ENCODE measurements at places on chromosomes 11 and 22.
A peak's percentile ranks its signal among the peaks of the same experiment; 100 is the strongest.

DNA sequence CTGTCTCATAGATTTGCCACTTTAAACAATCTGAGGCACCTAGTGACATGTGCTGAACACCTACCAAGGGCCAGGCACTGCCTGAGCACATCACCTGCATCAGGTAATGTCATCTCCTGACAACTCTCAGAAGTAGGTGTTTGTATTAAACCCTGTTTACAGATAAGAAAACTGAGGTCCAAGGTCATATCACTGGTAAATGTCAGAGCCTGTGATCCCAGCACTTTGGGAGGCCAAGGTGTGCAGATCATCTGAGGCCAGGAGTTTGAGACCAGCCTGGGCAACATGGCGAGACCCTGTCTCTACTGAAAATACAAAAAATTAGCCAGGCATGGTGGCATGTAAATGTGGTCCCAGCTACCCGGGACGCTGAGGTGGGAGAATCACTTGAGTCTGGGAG is 39.1 kb upstream of the ACCSL start:
- DNase-seq: no peak

DNA sequence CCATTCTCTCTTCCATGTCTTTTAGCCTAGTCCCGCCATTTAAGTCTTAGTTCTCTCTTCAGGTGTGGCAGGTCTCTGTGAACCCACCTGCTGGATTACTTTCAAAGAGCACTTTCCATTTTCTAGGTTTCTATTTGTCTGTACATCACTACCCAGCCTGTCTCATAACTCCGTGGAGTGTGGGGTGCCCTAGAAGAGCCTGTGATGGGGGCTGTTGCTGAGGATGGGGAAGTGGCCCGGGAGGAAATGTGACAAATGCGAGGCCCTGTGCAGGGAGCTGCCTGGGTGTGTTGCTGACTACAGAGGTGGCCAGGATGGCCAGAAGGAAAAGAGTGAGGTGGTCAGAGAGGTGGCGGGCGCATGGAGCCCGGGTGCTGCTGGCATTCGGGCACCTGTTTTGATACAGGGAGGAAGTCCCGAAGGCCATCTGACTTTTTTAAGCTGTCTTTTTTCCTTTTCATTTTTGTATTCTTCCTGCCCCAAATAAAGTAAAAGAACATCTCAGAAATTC is 10.7 kb downstream of the DGCR8 start:
- no peak for DNase-seq

DNA sequence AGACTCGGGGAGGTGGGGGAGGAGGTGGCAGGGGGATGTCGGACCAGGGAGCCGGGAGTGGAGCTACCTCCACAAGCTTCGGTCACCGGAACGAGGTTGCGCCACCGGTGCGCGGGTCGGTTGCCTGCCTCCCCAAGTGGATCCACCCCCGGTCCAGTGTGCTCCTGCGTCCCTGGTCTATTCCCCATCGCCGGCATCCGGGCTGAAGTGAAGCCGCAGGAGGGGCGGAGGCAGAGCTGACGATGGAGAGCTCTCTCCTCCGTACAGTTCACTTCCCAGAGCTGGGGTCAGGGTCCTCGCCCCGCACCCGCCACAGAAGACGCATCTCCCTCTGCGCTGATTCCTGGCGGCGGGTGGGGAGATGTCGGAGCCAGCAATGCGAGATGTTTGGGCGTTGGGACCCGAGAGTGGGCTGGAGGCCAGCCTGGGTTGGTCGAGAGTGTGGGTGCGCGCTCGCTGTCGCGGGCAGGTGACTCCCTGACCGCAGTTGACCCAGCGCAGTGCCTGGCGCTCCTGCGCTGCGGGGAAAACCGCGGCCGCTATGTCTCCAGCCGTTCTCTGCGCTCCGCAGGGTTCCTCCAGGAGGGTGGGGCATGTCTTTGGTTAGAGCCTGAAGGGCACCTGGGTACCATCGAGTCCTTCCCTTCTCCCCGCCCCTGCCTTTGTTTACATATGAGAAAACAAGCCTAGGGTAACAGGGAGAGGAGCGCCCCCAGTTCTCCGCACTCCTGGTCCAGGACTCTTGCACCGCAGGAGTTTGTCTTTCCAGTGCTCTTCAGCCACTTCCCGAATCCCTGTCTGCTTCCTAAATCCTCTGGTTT is 1.7 kb downstream of the C11orf96 start:
- no peak for DNase-seq

DNA sequence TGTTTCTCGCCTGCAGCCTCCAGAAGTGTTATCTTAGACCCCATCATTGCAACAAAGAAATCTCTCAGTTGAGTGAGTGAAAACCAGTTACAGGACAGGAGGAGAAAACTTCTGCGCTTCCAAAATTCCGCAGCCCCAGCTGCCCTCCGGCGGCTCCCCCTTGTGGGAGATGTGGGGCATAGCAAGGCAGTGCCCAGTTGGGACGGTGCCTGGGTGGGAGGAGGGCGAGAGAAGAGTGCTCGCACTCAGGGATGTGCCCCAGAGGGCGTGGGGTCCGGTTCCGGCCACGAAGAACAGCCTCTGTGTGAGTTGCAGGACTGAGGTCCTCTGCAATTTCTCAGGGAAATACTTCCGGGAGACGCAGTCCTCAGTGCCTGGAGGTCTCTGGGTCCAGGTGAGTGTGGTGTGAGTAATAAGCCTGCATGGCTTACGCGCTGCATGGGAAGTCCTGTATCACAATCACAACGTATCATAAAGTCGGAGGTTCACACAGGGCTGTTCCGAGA is 87.0 kb upstream of the BLID start:
- DNase-seq: peak; percentile 41

- no peak for DNase-seq
These were observed 102.4 kb upstream of the TIMP3 start for GRCh38 chr22:32699001-32699582.

- no peak for DNase-seq
These were observed 83.6 kb upstream of the CRTAM start for GRCh38 chr11:122754553-122755322.

DNA sequence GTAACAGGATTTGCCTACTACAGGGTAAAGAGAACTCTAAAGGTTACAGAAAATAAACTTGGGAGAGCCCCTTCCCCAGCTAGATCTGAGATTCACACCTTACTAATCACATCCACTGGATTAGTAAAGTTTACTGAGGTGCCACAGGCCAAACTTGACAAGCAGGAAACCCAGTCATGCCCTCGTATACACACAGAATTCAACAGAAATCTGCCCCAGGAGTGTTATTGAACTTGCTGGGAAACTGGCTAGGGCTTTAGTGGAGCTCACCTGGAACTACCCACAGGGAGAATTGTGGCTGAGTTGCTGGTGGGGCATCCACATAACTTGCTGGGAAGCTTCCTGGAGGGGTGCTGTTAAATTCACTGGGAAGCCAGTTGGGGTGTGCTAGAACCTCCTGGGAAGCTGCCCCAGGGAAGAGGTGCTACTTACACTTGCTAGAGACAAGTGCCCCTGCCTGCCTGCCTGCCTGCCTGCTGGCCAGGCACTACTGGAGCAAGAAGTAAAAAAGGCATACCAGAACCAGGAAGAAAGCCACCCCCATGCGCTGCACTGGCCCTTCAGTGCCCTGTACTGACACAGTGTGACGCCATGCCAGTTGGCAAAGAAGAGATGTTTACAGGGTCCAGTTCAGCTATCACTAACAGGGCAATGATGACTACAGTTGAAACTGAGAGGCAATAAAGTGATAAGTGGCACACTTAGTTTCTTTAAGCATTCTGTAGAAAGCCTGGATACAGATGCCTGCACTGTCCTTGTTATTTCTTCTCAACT is 106.5 kb downstream of the ALX4 start:
- DNase-seq: no peak

- no peak for DNase-seq
These were observed 2.9 kb downstream of the AMBRA1 start for GRCh38 chr11:46590740-46591605.

- DNase-seq: no peak
These were observed 74.0 kb upstream of the TTC12 start for GRCh38 chr11:113240389-113240788.

GRCh38 chr11:64266339-64266738 is 15.0 kb downstream of the PLCB3 start:
- DNase-seq: no peak

GRCh38 chr11:79342236-79342635 is 98.6 kb downstream of the TENM4 start:
- no peak for DNase-seq

DNA sequence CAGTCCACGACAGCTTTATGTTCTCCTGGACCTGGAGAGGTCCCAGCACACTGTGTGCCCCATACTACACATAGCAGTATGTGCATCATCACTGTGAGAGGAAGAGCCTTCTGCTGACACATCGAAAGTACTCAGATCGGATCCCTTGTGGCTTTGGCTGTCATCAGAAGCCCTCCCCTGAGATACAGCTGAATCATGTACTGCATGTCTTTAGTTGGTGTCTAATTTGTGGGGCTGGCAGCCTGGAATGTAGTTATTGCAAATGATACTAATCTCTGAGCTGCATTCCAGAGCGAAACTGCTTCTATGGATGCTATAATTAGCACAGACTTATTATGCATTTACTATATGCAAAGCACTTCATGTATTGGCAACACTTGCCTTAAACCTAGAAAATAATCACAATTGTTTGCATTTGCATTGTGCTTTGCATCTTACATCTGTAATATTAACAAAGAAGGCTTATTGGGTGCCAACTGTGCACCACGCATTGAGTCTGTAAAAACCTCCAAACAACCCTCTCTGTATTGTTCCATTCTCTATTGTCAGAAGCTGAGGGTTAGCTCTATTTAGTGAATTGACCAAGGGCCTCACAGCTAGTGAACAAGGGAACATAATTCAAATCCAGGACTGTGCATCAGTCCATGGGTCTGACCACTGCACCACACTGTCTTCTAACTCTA is 89.2 kb upstream of the CRTAM start:
- peak; percentile 78 for DNase-seq

GRCh38 chr11:33116535-33116934 is 44.7 kb downstream of the CSTF3 start:
- DNase-seq: no peak

- DNase-seq: peak; percentile 76
These were observed at the start of gene RAB38 for GRCh38 chr11:88174709-88175568. RAB38 (minus strand) TSS chr11:88175443; CDS start chr11:88175384, 59 bp downstream.

- no peak for DNase-seq
These were observed 75.1 kb upstream of the ARFGAP3 start for GRCh38 chr22:42932197-42932519.

DNA sequence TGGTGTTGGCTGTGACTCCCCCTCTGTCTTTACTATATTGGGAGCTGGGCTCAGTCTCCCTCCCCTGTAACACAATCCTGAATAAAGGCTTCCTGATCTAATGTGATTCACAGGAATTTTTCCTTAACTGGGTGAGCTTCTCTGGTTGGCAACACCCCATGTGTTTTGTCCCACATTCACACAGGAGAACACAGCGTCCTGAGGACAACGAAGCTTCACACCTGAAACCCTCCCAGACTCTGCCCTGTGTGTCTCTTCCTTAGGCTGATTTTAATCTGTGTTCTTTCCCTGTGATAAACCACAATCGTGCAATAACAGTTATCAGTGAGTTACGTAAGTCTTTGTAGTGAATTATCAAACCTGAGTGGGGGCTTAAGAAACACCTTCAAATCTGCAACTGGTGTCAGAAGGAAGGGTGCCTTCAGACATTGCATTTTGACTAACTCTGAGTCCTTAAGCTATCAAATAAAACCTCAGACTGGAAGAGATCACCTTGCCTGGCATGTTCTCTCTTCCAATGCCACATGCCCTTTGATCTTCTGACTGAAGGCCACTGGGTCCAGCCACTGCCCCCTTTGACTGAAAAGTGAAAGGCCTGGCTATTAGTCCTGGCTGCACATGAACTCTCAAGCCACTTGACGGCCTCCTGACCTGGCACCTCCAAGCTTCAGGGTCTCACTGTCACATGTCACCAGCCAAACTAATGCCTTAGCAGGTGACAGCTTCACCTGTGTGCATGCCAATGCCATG is 17.3 kb downstream of the APOL3 start:
- no peak for DNase-seq

DNA sequence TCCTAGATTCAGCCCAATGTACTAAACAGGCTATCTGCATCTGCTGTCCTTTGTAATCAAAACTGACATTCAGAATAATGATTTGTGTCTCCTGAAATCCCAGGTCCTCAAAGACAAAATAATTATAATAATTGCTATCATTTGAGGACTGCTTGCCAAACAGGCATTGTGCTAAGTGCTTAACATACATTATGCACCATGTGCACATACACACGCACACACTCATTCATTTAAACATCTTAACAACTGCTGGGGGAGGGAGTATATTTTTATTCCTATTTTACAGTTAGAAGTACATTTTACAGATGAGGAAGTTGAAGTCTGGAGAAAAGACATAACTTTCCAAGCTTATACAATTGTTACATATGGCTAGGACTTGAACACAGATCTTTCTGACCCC is 308.0 kb upstream of the ZC3H12C start:
- DNase-seq: no peak

DNA sequence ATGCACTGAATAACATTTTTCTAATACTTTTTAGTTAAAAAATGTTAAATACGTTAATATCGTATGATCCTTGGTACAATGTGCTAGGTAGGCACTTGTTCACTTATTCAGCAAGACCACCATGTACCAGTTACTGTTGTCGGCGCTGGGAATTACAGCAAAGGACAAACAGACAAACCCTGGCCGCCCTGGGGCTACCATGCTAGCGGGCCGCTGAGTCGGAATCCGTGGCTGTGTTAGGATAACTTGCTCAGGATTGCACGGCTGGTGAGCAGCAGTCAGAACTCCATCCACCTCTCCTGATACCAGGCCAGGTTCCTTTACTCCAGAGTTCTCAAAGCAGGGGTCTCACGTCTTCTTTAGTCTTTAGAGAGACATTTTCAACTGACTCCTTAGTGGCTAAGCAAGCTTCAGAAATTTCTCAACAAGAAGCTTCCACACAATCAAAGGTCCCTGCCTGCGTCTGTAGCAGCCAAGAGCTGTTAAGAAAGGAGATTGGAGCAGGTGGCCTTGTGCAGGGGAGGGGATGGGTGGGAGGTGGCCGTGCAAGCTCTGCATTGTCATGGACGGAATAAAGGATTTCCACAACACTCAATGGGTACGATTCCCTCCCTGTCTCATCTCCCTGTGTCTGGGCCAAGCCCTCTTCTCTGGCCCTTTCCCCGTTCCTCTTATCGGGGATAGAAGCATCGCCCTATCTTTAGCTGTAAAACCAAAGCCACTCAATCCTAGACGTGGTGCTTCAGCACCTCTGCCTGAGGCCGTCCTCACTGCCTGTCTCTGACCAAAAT is 39.8 kb upstream of the NNMT start:
- no peak for DNase-seq

DNA sequence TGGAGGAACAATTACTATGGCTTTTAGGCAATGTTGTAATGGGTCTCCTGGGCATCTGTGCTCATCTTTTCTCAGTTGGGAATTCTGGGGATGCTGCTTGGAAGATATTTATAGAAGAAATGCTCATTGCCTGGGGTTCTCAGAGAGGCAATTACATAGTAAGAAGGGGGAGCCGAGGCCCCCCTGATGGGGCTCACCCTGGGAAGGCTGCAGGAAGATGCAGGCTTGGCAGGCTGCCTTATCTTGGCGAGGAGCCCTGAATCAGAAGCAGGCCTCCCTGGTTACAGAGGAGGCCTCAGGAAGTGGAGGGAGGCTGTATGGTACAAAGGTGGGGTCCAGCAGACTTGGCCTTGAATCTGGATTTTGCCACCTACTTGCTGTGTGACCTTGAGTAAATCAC is 60.6 kb upstream of the CRYBB3 start:
- DNase-seq: no peak

GRCh38 chr11:60767388-60767811 is 10.7 kb downstream of the MS4A15 start:
- no peak for DNase-seq
